CD4-positive, alpha-beta T cell treated with Interleukin-6 at 100 ng/mL for 8 hours (primary cell): ENCODE measurements at places on chromosomes 5 and 9.

DNA sequence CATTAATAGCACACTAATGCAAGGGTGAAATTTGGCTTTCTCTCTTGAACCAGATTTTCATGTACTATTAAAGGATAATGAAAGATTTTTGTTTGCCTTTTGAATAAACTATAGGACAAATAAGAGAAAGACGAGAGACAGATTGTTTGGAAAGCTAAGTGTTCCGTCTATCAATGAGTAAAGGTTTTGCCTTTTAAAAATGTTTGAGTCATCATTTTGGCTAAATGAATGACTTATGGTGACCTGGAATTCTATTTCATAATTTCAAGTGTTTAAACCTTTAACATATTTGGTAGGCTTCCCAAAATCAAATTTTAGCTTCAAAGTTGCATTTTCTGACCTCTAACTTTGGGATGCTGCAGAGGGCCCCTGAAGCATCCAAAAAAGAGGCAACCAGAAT lies 145.2 kb downstream of the SLC25A46 start:
- no peak for DNase-seq

DNA sequence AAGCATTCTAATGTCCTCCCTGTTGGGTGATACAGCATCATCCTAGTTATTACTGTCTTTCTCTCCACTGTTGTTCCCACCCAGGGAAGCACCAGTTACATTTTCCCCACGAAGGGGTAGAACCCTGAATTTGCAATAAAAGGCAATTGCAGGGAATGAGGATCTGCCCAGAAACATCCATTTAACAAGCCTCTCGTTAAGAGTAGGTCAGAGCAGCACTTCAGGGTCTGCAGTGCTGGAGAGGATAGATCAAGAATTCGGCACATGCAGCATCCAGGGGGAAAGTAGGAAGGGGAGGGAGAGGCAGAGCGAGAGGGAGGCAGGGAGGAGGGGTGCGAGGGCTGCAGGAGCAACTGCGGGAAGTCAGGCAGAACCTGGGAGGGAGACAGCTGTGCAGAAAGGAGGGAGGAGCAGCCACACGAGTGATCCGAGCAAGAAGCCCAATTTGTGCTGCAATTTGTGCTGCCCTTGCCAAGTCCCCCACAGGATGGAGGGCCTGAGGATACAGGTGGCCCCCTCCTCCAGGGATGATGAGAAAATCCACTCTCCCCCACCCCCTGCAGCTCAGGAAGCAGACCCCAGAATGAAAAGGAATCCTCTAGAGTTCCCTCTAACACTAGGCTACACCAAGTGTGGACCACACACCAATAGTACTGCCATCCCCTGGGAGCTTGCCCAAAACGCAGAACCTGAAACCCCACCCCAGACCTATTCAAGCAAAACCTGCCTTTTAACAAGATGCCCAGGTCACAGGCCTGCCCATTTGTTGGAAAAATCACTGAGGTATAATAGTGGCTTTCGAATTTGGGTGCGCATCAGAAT lies 62.2 kb downstream of the EPB41L4B start:
- DNase-seq, result no peak

DNA sequence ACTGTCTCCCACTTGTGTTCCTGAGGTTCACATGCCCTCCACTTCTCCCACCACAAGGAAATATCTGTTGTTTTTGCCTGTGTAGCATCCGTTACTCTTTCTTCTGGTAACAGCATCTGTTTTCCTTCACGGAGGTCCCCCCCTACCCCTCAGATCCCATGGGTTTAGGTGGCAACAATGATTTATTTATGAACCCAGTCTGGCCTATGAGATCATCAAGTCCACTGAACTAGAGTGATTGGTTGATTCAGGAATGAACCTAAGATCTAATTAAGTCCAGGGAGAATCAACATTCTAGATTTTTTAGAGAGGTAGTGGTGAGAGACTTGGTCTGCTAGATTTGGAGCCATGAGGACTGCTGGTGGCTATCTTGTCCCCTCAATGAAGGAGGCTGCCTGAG lies 166.8 kb downstream of the NR3C1 start:
- DNase-seq, result no peak

DNA sequence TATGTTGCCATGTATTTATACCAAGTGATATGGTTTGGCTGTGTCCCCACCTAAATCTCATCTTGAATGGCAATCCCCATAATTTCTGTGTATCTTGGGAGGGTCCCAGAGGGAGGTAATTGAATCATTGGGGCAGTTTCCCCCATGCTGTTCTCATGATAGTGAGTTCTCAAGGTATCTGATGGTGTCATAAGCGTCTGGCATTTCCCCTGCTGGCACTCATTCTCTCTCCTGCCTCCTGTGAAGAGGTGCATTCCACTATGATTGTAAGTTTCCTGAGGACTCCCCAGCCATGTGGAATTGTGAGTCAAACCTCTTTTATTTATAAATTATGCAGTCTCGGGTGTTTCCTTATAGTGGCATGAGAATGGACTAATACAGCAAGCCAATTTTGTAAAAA lies 140.8 kb upstream of the ADAMTSL1 start:
- DNase-seq, result no peak

DNA sequence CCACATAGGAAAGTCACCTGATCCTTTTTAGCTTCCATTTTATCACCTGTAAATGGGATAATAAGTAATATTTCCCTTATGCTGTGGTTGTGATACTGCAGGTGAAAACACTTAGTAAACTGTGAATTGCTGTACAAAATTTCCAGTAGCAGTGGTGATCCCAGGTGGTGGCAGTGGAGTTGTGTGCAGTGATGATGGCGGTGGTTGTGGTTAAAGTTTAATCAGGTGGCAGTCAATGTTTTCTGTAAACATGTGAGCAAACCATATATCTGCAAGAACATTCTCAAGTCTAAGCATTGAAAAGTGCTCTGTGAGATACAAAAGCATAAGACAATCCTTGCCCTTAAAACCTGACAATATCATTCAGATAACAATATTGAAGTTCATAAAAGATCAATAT lies 480.2 kb downstream of the RASEF start:
- no peak for DNase-seq

DNA sequence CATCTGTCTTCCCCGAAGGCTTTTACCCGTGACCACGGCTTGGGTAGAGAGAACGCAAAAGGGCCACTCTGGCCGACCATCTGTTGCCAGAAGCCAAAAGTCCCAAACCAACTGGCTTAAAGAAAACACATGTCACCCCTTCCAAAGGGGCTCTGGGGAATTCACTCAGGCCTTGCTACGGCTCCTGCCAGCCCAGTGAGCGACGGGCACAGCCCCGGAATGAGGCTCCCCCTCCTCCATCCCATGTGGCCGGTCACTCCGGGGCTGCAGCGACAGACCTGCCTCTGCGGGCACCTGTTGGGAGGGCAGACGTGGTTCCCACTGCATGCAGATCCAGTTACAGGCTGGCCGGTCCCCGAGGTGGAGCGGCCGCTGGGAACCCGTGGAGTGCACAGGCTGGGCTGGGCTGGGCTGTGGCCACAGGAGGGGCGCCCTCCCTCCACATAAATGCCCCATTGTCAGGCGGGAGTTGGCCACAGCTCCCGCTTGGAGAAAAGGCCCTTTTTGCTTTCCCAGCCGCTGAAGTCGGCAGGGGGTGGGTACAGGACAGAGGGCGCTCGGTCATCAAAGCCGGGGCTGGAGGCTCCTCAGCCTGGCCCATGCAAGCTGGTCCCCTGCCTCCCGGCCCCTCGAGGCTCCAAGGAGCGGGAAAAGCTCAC lies 19.9 kb downstream of the NOTCH1 start:
- DNase-seq, result no peak

DNA sequence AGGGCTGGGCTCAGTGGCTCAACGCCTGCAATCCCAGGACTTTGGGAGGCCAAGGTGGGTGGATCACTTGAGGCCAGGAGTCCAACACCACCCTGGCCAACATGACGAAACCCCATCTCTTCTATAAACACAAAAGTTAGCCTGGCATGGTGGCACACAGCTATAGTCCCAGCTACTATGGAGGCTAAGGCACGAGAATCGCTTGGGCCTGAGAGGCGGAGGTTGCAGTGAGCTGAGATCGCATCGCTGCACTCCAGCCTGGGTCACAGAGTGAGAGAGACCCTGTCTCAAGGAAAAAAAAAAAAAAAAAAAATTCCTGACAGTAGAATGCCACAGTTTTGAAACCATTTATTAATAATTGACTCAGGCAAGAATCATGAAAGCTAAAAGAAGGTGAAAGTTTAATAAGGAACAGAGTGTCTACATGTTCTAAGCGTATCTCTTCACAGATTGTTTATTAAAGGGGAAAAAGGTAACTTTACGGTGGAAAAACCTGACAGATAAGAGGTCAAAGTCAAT lies 5.7 kb upstream of the PTGR1 start:
- DNase-seq, result no peak

- DNase-seq, result no peak
These were observed 46.8 kb downstream of the FREM1 start for GRCh38 chr9:14863402-14863801.

GRCh38 chr9:94164806-94165549 lies 80.7 kb downstream of the PTPDC1 start:
- no peak for DNase-seq

GRCh38 chr5:142295084-142295758 lies 29.6 kb downstream of the SPRY4 start:
- no peak for DNase-seq

DNA sequence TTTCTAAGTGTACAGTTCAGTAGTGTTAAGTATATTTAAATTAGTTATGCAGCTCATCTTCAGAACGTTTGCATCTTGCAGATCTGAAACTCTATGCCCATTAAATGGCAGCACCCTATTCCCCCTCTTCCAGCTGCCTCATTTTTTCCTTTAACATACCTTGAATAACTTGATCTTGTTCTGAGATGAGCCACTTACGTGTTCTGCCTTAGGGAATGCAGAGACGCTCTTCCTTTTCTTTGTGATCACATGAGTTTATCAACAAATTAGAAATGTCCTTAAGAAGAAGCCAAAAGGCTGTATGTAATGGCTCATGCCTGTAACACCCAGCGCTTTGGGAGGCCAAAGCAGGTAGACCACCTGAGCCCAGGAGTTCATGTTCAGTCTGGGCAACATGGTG lies 57.6 kb downstream of the SLC46A2 start:
- DNase-seq, result no peak

GRCh38 chr5:6403416-6403815 lies 25.1 kb upstream of the MED10 start:
- no peak for DNase-seq

GRCh38 chr5:8650186-8650585 lies 781.2 kb downstream of the MTRR start:
- no peak for DNase-seq

DNA sequence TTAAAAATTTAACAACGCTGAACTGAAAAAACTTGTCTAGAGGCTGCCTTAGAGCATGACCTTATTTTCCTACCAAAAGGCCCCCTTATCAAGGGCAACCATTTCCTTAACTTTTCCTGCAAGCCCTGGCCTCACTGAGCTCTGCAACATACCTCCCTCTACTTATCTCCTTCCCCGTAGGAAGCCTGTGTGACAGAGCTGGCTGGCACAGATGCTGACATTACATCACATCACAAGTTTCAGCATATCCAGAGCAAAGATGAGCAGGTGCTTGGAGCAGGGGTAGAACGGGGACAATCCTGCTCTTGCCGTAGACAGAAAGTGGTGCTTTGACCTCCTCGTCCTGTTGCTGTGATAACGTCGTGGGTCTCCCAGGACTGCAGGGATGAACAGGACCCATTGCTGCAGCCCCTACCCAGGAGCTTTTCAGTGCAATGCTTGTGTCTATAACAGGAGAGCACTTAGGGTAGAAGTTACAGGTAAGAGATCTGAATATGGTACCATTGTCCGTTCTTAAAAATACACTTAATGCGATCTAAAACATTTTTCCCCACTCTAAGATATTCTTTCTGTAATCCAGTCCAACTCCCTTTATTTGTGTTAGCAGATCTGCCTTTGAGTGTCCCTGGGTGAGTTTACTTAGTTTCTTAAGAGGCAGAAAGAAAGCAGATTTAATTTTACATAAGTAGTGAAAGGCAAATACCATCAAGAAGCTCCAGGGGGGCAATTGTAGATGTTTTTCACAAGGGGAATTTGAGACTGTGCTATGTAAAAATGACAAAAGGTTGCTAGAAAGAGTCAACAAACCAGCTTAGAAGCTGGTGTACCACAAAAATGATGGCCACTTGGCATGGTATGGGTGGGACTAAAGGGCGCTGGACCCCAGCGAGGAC lies 101.9 kb upstream of the EFNA5 start:
- DNase-seq, result no peak

DNA sequence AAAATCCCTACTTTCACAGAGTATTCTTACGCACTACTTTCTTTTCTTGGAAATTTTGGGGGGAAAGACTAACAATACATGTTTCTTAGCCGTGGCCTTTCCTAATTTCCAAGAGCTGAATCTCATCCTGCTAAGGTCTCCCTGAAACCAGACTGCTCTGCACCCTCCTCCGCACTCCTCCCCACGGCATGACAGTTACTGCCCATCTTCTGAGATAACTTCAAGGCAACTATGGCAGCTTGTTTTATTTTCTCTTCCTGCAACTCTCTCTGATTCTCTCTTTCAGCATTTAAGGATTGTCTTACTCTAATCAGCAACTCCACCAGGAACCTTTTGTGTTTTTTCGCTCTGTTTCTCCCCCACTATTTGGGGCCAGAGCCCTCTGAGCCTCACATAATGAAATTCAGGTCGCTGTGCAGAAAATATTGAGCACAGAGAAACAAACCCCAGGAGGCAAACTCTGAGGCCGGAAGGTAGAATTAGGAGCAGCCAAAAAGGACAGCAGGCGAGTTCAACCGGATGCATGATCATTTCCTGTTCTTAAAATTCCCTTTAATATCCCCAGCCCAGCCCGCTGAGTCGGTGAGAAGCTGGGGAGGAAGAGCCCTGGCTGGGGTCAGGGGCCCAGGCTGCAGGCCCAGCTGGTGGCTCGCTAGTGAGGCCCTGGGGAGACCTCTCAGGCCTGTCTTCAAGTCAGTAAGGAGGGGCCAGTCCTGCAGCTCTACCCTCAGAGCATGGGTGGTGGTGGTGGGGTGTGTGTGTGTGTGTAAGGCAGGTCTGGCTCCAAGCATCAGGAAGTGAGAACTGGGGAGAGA lies 213.6 kb upstream of the S1PR3 start:
- DNase-seq, result no peak

DNA sequence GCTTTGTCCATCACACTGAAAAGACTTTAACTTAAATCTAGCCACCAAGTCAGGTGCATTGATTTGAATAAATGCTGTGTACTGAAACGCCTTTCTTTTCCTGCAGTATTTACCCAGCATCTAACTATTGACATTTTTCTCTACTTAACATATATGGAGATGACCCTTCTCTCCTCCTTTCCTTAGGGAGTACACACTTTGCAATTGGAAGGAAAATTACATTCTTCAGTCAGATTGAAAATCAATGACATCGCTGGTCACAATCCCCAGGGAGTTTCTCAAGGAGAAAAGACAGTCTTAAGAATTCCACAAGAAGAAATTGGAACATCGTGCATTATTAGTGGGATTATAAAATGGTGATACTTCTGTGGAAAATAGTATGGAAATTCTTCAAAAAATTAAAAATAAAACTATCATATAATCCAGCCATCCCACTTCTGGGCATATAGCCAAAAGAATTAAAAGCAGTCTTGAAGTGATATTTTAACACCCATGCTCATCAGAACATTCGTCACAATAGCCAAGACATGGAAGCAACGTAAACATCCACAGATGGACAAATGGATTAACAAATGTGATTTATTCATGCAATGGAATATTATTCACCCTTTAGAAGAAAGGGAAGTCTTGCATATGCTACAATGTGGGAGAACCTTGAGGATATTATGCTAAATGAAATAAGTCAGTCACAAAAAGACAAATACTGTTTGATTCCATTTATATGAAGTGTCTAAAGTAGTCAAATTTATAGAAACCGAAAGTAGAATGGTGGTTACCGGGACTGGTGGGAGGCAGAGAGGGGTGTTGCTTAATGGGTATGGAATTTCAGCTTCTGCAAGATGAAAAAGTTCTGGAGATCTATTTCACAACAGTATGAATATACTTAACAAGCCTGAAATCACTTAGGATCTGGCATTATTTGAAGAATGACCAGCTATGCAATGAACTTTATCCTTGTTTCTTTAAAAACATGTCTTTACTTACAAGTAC lies 14.3 kb upstream of the FREM1 start:
- no peak for DNase-seq
